DMS79 (cell line): ENCODE measurements at places on chromosomes 3 and 15.
A peak's percentile ranks its signal among the peaks of the same experiment; 100 is the strongest.

DNA sequence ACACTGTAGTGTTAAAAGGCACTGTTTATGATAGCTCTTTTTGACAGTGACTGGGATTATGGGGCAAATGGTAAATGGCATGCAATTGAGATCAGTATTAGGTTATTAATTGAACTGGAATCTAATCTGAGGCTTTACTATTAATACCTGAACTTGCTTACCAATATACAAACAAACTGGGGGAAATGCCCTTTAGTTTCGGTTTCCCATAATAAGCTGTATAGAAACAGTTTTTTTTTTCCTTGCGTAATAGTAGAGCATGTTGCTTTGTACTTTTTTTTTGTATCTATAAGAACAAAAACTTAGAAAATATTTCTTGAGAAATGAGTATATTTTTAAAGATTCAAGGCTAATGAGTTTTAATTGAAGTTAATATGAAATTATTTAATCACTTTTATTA lies 95.0 kb downstream of the FNDC3B start:
- DNase-seq: no peak

- peak; percentile 24 for DNase-seq
Measured at GRCh38 chr3:125045965-125046364, 9.8 kb downstream of the HEG1 start.

- no peak for DNase-seq
Measured at GRCh38 chr3:191019855-191020254, 157.4 kb upstream of the GMNC start.

- no peak for DNase-seq
Measured at GRCh38 chr15:68379058-68379758, 52.8 kb downstream of the ITGA11 start.

GRCh38 chr15:73841756-73842725 lies 31.3 kb upstream of the TBC1D21 start:
- DNase-seq: no peak

- DNase-seq: peak; percentile 58
Measured at GRCh38 chr3:100401674-100402041, 319 bp downstream of the LNP1 start.

- DNase-seq: peak; percentile 84
Measured at GRCh38 chr15:92638291-92638708, 17.3 kb downstream of the FAM174B start.

GRCh38 chr15:71294251-71294910 lies 179.1 kb downstream of the THSD4 start:
- no peak for DNase-seq

- no peak for DNase-seq
Measured at GRCh38 chr3:143280984-143281383, 161.4 kb downstream of the CHST2 start.

GRCh38 chr15:98966091-98966787 lies 41.4 kb downstream of the PGPEP1L start:
- DNase-seq: no peak

DNA sequence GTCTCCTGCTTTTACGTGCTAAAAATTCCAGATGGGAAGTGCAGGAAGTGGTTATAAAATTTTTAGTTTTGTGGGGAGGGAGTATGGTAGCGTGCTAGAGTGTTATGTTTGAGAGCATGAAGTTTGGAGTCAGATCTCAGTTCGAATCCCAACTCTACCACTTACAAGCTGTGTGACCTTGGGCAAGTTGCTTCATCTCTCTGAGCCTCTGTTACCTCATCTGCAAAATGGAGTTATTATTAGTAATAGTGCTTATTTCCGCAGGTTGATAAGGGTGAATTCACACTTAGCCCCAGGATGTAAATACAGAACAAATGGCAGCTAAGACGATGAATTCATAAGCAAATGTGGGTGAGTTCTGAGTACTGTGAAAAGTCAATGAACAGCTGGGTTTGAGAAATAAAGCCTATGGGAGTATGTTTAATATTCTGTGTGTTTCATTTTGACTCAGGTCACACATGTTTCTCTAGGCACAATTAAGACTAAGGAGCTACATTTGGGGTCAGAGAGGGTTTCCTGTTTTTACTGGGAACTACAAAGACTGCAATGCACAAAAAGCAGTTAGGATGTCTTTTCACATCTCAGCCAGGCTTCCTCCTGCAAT lies 73.1 kb upstream of the FEZF2 start:
- DNase-seq: no peak

DNA sequence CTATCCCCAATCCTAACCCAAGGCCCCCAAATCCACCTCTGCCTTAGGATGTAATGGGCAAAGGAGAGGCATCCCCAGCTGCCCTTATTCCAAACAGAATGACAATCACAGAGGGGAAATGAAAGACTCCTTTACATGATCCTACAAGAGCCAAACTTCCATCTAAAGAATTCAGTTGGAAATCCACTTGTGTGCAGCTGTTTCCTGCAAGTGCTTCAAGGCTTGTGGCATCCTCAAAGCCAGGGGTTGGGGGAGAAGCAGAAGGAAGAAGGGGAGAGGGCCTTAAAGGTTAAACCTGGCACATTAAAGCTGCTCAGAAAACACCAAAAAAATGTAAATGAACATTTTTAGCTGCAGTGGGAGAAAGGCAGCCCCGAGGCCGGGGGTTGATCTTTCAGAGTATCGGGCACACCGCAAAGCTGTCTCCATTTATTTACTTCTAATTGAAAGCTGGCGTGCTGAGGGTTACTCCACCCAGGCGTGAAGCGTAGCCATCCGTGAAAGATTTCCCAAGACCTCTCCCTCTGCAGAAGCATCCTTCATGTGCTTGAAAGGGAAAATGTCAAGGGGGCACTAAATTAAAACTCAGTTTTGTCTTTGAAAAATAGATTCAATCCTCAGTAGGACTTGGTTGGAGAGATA lies 217.8 kb downstream of the SHQ1 start:
- DNase-seq: peak; percentile 68

- DNase-seq: no peak
Measured at GRCh38 chr3:26106228-26106627, 316.3 kb downstream of the OXSM start.

DNA sequence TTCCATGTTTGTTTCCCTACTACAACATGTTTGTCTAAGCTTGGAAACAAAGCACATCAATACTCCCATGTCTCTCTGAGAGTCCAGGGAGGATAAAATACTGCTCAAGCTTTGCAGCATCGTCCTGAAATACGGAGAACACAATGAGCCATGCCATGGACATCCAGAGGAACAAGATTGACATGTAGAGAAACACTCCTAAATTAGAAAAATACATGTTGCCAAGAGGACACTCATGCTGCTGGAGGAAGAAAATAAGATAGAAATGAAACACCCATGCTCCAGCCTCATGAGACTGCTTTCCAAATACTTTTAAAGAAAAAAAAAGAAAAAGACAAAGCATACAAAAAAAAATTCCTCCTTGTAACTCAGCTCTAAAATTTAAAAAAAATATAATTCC lies 387.0 kb downstream of the ERC2 start:
- DNase-seq: no peak

GRCh38 chr3:134810850-134811249 lies 15.8 kb downstream of the EPHB1 start:
- DNase-seq: no peak
